ENCODE measurements at places on chromosomes 11 and 22.

DNA sequence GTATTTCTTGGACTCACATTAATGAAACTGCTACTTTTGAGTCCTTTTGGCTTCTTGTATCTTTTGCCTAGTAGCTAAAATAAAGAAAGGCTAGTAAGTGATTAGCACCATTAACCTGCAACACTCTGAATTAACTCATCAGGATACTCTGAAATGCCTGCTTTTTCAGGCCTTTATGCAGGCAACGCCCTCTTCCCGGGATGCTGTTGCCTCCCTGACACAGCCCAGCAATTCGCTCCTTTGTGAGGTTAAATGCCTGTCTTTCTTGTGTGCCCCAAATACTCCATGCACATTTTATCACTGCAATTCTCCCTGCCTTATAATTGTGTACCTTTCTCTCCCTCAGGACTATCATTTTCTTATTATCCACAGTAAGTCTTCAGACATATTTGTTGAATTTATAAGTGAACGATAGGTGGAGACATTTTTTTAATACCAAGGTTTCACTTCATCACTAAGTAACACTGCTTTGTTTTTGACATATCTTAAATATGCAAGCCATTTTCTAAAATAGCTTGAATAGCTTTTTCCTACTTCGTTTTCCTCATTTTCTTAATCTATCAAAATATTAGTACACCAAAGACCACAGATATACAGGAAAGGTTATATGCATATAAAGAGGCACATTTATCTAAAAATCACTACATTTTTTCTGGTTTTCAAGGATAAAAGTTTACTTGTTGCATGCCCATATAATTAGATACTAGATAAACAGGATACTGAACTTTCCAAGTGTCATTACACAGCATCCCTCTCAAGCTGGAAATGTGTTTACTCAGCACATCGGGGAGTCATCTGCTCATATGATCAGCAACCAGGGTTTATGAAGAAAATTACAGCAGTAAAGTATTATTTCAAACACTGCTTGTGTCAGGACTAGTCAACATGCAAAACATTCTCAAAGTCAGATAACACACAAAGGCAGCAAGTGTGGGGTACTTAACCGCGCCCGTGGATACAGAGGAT lies 48.5 kb upstream of the DDI1 start:
- DNase-seq, result no peak

GRCh38 chr22:23512348-23512705 lies 67.8 kb downstream of the IGLL1 start:
- no peak for DNase-seq

GRCh38 chr11:11422411-11423128 lies 69.5 kb upstream of the CSNK2A3 start:
- DNase-seq, result no peak

DNA sequence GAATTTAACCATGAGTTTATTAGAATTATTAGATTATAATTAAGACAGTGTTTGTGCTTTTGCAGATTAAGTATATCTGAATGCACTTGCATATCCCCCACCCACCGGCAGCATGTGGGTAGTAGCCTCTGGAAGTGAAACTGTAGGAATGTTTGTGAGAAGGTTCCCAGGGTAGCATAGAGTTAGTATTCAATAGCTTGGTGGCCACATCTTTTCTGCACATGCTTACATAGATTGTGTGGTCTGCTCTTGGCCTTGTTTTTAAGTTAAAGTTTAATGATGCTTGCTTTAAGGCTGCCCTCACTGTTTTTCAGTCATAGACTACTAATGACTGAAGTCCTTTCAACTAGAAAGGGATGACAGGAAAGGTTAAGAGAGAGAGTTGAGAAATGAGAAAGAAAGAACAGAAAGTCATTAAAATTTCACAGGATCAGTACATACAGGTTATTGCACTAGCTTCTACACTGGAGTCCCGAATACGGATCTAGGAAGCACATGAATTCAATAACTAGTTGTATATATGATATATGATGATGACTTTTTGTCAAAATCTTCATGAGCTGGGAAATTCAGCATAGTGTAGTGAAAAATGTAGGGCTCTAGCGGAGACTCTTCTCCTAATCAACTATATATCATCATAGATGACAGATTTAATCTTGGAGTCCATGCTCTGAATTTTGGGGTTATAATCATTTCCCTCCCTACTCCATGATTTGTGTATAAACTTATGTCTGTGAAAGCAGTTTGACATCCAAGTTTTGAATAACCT lies 137.1 kb downstream of the ARHGAP42 start:
- no peak for DNase-seq

DNA sequence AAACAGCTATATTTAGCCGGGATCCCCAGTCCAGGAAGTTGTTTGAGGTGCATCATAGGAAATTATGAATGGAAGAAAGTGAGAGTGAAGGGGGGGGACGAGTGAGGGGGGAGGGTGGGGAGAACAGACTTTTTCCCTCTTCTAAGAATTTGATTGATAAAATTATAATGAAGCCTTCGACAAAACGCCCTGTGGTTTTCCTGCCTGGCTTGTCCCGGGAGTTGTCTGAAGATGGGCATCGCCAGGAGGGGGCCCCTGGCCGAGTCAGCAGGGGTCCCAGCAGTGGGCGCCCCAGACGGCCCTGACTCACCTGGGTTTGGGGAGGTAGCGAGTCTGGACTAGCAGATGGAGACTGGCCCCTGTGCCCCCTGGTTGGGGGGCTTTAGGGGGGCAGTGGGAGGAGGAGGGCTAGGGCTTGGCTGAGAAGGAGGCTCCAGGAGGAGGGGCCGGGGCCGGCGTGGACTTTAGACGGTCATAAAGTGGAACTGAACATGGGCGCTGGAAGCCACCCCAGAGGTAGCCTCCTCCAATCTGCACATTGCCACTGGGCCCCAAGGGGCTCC lies 336 bp upstream of the LIF start:
- no peak for DNase-seq

- no peak for DNase-seq
Observed at GRCh38 chr22:49150801-49151221, 676.9 kb downstream of the BRD1 start.

GRCh38 chr11:123211149-123211852 lies 16.3 kb upstream of the CLMP start:
- DNase-seq, result no peak

- peak; percentile 38 for DNase-seq
Observed at GRCh38 chr11:118790357-118791110, 430 bp downstream of the DDX6 start.

- no peak for DNase-seq
Observed at GRCh38 chr11:70402016-70402415, 3.7 kb downstream of the CTTN start.

GRCh38 chr11:61963016-61963281 lies 4.5 kb downstream of the FTH1 start:
- DNase-seq, result no peak

DNA sequence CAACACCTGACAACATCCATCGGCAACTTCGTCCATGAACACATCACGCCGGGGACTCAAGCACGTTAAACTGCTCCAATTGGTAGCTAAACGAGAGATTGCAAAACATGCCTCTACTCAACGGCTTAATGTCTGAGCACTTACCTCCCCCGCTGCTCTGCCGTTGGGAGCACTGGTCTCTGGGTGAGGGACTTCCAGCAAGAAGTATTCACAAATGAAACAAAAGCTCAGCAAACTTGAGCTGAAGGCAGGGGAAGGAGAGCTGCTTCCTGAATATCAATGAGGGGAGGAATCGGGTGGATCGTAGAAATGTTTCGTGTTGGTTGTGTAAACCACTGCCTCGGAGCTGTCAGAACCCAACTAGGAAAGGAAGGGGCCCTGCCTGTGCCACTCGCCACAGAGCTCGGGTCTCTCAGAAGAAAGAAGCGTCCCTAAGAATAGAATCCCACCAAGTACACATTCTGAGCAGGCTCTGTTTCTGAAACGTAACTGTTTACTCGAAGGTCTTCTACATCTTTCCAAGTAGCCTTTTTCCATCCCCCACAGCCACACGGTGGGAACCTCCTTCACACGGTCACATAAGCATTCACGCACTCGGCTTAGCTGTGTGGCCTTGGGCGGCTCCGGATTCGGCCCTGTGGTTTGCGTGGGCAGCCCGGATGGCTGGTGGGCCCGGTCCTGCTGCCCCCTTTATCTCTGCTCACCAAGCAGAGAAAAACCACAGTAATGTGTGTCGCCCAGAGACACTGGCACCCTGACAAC lies at the start of gene MLC1:
Gene MLC1 (minus strand): TSS at position 216 of the 762 bp plus-strand sequence. CDS start 524 bp downstream, outside the sequence.
- DNase-seq, result no peak

DNA sequence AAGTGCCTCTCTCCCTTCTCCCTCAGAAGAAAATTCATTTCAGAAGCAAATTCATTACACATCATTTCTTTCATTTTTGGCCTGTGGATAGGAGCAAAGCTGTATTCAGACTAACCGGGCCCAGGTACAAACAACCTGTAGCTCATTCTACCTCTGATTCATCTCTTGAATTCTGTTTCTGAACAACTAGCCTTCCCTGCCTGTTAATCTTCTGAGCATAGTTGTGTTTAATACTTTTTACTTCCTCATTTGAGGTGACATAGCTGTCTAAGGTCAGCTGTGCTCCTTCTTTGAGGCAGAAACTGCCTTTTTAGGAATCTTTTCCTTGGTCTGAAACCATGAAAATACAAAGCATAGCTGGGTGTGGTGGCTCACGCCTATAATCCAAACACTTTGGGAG lies 12.6 kb upstream of the IL18BP start:
- DNase-seq, result no peak

DNA sequence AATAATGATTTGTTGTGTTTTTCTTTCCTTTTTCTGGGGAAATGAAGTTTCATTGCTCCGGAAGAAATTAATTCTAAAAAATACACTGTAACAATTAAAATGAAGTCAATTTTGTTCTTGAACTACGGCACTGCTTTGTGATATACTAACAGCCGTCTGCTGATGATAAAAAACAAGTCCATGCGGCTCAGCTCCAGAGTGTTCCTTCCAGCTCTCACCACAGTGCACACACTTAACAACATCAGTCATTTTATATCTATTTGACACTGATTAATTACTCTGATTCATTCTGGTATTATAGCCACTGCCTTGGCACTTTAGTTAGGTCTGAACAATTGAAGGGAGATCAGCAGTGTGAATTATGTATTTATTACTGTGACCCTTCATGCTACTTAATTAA lies 97.4 kb upstream of the SLC6A5 start:
- DNase-seq, result no peak

All from effector CD4-positive, alpha-beta T cell (primary cell).